ENCODE measurements at places on chromosomes 11 and 22. TPM values are rescaled to one million over a fixed set of nuclear protein-coding genes. Genes with fewer than 3 reads are reported as not detected.

The CD3E gene
- 2.5 TPM for total RNA-seq

The MN1 gene
- total RNA-seq = 12.8 TPM

The OR52N4 gene
- not detected for total RNA-seq

The KCNK4 gene
- total RNA-seq = not detected

Data from ovary (tissue), 10 donors.